Endothelial cell of umbilical vein (primary cell): ENCODE measurements at places on chromosomes 13 and 19. TPM values are rescaled to one million over a fixed set of nuclear protein-coding genes. Genes with fewer than 3 reads are reported as not detected.

SIGLEC8 gene
- polyA plus RNA-seq: not detected in 2 replicates

ZNF492 gene
- polyA plus RNA-seq: not detected in 2 replicates

TGFBR3L gene
- polyA plus RNA-seq: 0.35 and 0.81 TPM in 2 replicates

- DNase-seq: no peak
These were observed 5.9 kb upstream of the SRRM5 start for GRCh38 chr19:43605875-43606568.

- DNase-seq: no peak
These were observed 44.4 kb downstream of the KLF5 start for GRCh38 chr13:73103238-73103637.

DNA sequence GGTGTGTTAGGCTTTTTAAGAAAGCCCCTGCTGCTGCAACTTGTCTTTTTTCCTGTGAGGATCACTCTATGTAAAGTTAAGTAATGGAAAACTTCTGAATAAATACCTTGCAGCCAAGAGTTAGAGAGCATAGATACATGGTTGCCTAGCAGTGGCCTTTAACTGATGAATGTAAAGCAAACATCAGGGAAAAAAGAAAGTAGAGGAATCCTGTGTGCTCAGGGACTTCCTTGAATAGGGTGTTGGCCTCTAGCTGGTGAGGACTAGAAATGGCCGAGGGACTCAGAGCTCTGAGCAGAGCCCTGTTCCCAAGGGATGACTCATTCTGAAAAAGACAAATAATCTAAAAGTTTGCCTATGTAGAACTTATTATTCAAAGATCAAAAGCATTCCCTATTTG lies 135.7 kb downstream of the MIPEP start:
- no peak for DNase-seq

GRCh38 chr19:5480427-5480836 lies 25.2 kb downstream of the ZNRF4 start:
- peak; percentile 12 for DNase-seq
